Transverse colon (tissue), 4 donors: ENCODE measurements at places on chromosomes 2 and 18. TPM values are rescaled to one million over a fixed set of nuclear protein-coding genes. Genes with fewer than 3 reads are reported as not detected.

Gene UGT1A4
- total RNA-seq = 2.0 TPM

Gene FRZB
- 2.4 TPM for total RNA-seq

Gene COBLL1
- 34.5 TPM for total RNA-seq

Gene IL1RL2
- total RNA-seq = not detected

Gene EMILIN1
- 43.3 TPM for total RNA-seq

Gene HRH4
- total RNA-seq = not detected

DNA sequence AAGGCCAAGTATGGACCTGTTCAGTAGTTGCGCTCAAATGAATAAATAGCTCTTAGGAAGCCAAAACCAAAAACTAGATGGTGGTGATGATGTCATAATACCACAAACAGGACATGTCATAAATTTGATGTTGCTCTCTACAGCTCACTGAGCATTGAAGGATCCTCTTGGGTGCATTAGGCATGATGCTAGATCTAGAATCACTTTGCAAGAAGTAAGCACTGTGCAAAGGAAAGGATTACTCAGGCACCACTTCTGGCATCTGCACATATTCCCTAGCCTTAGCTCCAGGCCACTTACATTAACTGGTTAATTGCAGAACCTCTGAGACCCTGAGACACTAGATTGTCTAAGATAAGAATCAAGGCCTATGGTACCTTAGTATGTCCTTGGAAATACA lies 58.0 kb downstream of the LRRTM1 start:
- DNase-seq = no peak
- no peak overlapping the region for H3K4me3 ChIP-seq
- no peak overlapping the region for H3K27ac ChIP-seq

DNA sequence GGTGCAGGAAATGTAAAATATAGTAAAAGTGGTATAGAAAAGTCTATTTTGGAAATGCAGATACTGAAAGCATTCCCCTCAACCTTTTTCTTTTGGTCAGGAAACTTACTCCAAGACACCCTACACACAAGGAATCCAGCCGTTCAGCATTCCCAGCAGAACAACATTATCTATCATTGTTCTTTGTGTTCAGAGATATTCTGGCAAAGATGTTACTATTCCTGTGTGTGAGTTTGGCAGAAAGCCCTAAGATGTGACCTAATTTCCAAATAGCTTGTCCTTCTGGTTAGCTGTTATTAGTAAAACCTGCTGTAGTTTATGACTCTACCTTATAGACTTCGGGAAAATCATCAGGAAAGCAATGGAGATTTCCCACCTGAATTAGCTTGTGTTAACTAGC lies 78.1 kb upstream of the PELI1 start:
- H3K4me1 ChIP-seq = peaks cover 12% of the 10 kb centered on the region
- no peaks in the 10 kb centered on the region for H3K36me3 ChIP-seq
- H3K4me3 ChIP-seq = no peak overlapping the region
- no peaks in the 10 kb centered on the region for H3K27me3 ChIP-seq
- no peak overlapping the region for H3K27ac ChIP-seq
- DNase-seq = no peak

GRCh38 chr2:23809150-23809549 lies 117.8 kb downstream of the ATAD2B start:
- DNase-seq = no peak
- H3K27ac ChIP-seq = no peak overlapping the region
- H3K4me3 ChIP-seq = no peak overlapping the region
- no peaks in the 10 kb centered on the region for H3K27me3 ChIP-seq

DNA sequence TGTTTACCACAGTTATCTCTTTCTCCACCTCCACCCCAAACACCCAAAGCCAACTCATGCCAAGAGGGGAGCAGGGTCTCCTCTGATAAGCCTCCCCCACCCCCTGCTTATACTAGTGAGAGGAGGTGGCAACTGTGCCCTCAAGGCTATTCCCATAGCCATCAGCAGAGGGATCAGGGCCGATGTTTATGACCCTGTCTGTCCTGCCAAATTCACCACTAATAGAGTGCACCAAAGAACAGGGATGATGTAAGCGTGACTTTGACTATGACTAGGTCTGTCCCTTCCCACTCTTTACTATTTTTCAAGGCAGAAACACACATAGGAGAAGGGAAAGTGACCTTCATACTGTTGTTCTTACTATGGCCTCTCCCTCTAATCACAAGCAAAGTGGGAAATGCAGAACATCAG lies 74.6 kb downstream of the CLHC1 start:
- no peak overlapping the region for H3K4me3 ChIP-seq
- H3K4me1 ChIP-seq = peaks cover 75% of the 10 kb centered on the region
- no peaks in the 10 kb centered on the region for H3K36me3 ChIP-seq

- H3K27ac ChIP-seq = no peak overlapping the region
- no peaks in the 10 kb centered on the region for H3K4me1 ChIP-seq
- no peak for DNase-seq
- no peaks in the 10 kb centered on the region for H3K27me3 ChIP-seq
- H3K36me3 ChIP-seq = no peaks in the 10 kb centered on the region
Measured at GRCh38 chr2:134679745-134680144, 39.1 kb downstream of the TMEM163 start.

- H3K4me3 ChIP-seq = no peak overlapping the region
- H3K27ac ChIP-seq = no peak overlapping the region
- no peaks in the 10 kb centered on the region for H3K4me1 ChIP-seq
- DNase-seq = no peak
- H3K27me3 ChIP-seq = no peaks in the 10 kb centered on the region
Measured at GRCh38 chr2:379778-380177, 91.9 kb upstream of the ALKAL2 start.

DNA sequence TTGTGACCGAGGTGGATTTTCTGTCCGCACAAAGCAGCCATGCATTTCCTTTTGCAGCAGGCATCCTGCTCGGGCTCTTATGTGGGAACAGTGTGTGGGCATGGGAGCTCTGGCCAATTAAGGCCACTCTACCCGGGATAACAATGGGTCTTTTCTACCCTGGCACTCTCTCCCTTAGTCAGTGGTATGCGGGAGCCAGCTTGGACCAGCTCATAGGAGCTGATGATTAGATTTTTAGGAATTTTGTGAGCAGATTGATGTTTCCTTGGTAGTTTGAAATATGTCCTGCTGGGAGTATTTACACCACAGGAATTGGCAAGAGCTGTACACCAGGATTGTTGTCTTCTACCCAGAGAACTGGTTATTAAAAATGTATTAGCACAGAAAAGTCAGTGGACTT lies 89.3 kb downstream of the SPP2 start:
- no peaks in the 10 kb centered on the region for H3K36me3 ChIP-seq
- H3K4me3 ChIP-seq = no peak overlapping the region
- H3K4me1 ChIP-seq = no peaks in the 10 kb centered on the region
- no peak for DNase-seq

GRCh38 chr2:121790276-121790956 lies 35.0 kb downstream of the TSN start:
- H3K4me1 ChIP-seq = no peaks in the 10 kb centered on the region
- H3K4me3 ChIP-seq = no peak overlapping the region
- no peak overlapping the region for H3K27ac ChIP-seq

- H3K27me3 ChIP-seq = no peaks in the 10 kb centered on the region
- no peak for DNase-seq
- no peaks in the 10 kb centered on the region for H3K4me1 ChIP-seq
- H3K4me3 ChIP-seq = no peak overlapping the region
- H3K36me3 ChIP-seq = no peaks in the 10 kb centered on the region
Measured at GRCh38 chr2:202508686-202509085, 126.1 kb upstream of the FAM117B start.

GRCh38 chr2:95021847-95022246 lies 3.7 kb upstream of the MAL start:
- DNase-seq = no peak
- peaks cover 45% of the 10 kb centered on the region for H3K27me3 ChIP-seq
- peaks cover 20% of the 10 kb centered on the region for H3K4me1 ChIP-seq
- H3K27ac ChIP-seq = no peak overlapping the region
- no peaks in the 10 kb centered on the region for H3K36me3 ChIP-seq
- no peak overlapping the region for H3K4me3 ChIP-seq

DNA sequence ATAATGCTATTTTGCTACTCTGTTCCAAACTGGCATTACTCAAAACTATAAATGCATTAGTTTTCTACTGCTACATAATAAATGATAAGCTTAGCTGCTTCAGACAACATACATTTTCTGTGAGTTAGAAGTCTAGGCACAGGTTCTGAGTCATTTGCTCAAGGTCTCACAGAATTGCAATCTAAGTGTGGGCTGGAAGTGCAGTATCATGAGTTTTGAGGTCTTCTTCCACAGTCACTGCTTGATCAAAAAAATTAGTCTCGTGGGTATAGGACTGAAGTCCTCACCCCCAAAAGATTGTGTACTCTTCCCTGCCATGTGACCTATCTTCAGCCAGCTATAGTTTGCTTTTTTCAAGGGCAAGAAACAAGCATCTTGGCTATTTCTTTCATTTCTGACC lies 676.9 kb downstream of the ADCYAP1 start:
- H3K27ac ChIP-seq = no peak overlapping the region
- DNase-seq = no peak
- no peaks in the 10 kb centered on the region for H3K4me1 ChIP-seq
- H3K4me3 ChIP-seq = no peak overlapping the region
- no peaks in the 10 kb centered on the region for H3K36me3 ChIP-seq

DNA sequence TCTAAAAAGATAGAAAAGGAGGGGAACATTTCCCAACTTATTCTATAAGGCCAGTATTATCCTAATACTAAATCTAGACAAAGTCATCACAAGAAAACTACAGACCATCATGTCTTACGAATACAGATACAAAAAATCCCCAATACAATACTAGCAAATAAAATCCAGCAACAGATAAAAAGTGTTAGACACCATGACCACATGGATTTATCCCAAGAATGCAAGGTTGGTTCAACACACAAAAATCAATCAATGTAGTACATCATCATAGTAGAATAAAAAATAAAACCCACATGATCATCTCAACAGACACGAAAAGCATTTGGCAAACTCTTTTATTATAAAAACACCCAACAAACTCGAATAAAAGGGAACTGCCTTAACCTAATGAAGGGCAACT lies 18.5 kb downstream of the SLC66A2 start:
- H3K27ac ChIP-seq = no peak overlapping the region
- no peaks in the 10 kb centered on the region for H3K27me3 ChIP-seq
- no peak for DNase-seq
- H3K4me3 ChIP-seq = no peak overlapping the region
- no peaks in the 10 kb centered on the region for H3K4me1 ChIP-seq

GRCh38 chr2:75608684-75609333 lies 37.8 kb upstream of the MRPL19 start:
- peaks cover 3% of the 10 kb centered on the region for H3K4me1 ChIP-seq
- H3K4me3 ChIP-seq = no peak overlapping the region
- peaks cover 34% of the 10 kb centered on the region for H3K27me3 ChIP-seq
- peak; percentile 38 for DNase-seq
- H3K36me3 ChIP-seq = no peaks in the 10 kb centered on the region
- no peak overlapping the region for H3K27ac ChIP-seq

DNA sequence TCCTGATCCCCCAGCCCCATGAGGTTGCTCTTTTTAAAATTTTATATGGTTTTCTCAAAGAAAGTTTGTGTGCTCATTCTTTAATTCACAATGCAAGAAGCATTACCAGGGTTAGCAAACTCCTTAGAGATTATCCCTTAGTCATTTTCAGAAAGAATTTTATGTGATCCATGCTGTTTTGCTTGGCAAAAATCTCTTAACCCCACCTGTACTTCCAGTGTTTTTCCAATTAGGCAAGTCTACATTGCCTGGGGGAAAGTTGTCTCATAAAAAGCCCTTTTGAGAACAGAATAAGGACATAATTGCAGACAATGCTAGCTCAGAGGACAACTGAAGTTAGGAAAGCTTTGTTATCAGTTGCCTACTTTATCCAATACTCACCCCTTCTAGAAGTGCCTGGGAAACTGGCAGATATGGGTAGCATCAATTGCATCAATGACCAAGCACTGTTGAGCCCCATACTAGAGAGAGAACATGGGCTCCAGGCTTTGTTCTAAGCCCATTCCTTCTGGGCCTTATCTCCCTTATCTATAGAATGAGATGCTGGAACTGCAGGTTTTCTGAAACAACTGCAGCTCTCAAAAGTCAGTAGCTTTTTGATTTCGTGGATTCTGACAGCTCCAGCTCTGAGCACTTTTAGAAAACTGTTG lies 265.9 kb upstream of the SPHKAP start:
- no peaks in the 10 kb centered on the region for H3K27me3 ChIP-seq
- no peak overlapping the region for H3K27ac ChIP-seq
- no peak overlapping the region for H3K4me3 ChIP-seq
- DNase-seq = no peak
- H3K36me3 ChIP-seq = no peaks in the 10 kb centered on the region

- H3K36me3 ChIP-seq = no peaks in the 10 kb centered on the region
- no peak overlapping the region for H3K4me3 ChIP-seq
- no peaks in the 10 kb centered on the region for H3K4me1 ChIP-seq
- no peaks in the 10 kb centered on the region for H3K27me3 ChIP-seq
- H3K27ac ChIP-seq = peak overlapping the region; percentile 82
Measured at GRCh38 chr2:25279091-25279651, 62.6 kb downstream of the DNMT3A start.

DNA sequence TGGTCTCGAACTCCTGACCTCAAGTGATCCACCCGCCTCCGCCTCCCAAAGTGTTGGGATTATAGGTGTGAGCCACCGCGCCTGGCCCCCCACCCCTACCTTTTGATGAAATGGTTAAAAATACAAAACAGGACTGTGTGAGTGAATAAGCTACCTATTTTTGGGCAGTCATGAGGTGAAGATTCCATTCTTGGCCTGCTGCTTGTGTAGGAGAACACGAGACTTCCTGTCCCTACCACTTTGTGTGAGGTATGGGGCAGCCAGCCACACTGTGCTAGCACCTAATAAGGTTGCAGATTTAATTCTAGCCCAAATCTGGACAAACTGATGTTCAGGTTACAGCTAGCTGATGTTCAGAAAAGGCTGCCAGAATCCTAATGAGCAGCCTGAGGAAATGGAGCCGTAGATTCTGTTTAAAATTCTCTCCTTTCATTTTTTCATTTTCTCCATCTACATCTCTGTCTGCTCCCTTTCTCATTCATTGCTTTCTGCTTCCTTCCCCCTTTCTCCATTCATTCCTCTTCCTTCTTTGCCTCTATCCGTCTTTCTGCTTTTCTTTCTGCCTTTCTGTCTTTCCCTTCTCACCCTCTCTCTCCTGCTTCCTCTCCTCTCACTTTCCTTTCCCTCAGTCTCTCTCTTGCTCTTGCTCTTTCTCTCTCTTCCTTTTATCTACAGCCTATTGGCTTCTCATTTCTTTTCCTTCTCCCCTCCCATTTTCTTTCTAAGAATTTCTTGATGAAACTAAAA lies 4.6 kb upstream of the LTBP1 start:
- no peak for DNase-seq
- no peak overlapping the region for H3K4me3 ChIP-seq
- H3K36me3 ChIP-seq = no peaks in the 10 kb centered on the region
- no peak overlapping the region for H3K27ac ChIP-seq
- peaks cover 10% of the 10 kb centered on the region for H3K27me3 ChIP-seq

GRCh38 chr2:235135990-235136561 lies 184.3 kb downstream of the SH3BP4 start:
- no peaks in the 10 kb centered on the region for H3K36me3 ChIP-seq
- H3K27ac ChIP-seq = no peak overlapping the region
- peaks cover 1% of the 10 kb centered on the region for H3K4me1 ChIP-seq
- peak; percentile 86 for DNase-seq

GRCh38 chr2:64697297-64698176 lies 43.8 kb upstream of the SERTAD2 start:
- H3K27ac ChIP-seq = no peak overlapping the region
- H3K36me3 ChIP-seq = no peaks in the 10 kb centered on the region
- DNase-seq = no peak

GRCh38 chr2:202760848-202761247 lies 110.7 kb downstream of the ICA1L start:
- peaks cover 13% of the 10 kb centered on the region for H3K4me1 ChIP-seq
- no peaks in the 10 kb centered on the region for H3K36me3 ChIP-seq
- no peak for DNase-seq
- H3K27me3 ChIP-seq = no peaks in the 10 kb centered on the region
- no peak overlapping the region for H3K4me3 ChIP-seq
